ENCODE measurements at places on chromosomes 5 and 9.

GRCh38 chr5:113061846-113062780 is 85.5 kb downstream of the DCP2 start:
- no peak for DNase-seq

GRCh38 chr9:34230556-34230955 is 51.7 kb downstream of the UBAP1 start:
- no peak for DNase-seq

DNA sequence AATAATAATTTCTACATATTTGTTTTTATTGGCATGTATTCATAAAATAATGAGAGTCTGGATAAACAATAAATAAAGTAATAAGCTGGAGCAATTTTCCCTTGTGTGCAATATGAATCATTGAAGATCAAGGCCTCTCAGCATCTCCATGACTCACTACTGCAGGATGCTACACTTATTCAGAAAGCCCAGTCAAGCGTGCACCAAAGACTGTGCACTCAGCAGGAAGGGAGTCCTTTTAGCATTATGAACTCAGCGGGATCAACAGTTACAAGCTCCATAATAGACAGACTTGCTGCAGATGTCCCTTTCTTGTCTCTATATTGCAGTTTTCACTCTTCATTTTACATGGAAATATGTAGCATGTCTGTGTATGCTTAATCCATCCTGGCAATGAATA is 485.3 kb downstream of the CDH9 start:
- peak; percentile 34 for DNase-seq

DNA sequence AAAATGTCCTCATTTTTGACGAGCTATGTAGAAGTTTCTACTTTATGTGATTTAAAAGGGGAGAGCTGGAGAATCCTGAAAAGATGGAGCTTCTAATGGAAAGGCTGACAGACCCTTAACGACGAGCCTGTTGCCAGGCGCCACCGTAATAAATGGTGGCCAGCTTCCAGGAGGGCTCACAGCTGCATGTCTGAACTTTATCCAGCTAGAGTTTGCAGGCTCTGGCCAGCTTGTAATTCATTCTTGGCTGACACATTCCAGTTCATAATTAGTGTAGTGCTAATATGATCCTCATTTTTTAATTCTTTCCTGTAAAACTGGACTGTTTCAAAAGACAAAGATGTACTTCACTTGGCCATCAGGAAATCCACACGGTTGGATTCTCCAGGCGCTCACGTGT is 246.7 kb downstream of the GAS1 start:
- DNase-seq, result no peak

DNA sequence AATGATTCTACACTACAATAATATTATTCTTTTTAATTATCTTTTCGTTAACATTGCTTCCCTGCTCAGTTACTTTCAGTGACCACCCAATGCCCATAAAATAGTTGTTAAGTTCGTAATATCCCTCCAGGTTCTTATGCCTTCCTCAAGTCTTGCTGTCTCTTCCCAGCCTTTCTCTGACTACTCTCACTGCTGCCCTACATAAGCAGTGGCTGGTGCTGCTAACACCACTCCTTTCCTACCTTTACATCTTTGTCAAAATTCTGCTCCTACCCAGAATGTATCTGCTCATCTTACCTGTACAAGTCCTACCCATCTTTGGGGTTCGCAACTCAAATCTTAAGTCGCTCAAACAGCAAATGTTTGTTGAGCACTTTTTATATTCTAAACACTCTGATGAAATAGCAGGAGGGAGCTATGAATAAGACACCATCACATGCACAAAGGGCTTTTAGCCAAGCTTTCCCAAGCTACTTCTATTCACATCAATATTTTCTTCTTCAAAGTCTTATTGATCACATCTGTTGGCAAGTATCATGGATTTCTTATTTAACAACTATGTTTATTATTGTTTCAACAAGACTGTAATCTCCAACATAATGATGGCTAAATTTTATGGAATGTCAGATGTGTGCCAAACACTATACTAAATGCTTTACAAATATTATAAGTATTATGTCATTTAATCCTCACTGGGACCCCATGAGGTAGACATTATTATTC is 29.5 kb downstream of the SLC25A46 start:
- no peak for DNase-seq

DNA sequence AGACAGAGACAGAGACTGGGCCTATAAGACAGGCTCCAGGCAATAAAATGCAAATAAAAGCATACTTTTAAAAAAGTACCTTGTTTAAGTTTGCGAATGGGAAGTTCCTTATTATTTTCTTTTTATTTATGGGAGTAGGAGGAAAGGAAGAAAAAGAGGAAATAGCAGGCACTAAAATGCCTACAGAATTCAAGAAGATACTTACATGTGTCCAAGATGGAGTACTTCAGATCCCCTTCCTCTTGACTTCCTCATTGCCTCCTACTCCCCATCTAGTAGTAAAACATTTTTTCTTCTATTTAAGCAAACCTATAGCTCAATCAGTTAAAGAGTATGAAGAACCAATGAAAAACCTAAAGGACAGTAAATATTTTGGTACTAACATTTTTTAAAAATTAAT is 24.8 kb downstream of the GKAP1 start:
- DNase-seq, result no peak

GRCh38 chr9:121732886-121733285 is 81.5 kb downstream of the DAB2IP start:
- DNase-seq, result no peak

DNA sequence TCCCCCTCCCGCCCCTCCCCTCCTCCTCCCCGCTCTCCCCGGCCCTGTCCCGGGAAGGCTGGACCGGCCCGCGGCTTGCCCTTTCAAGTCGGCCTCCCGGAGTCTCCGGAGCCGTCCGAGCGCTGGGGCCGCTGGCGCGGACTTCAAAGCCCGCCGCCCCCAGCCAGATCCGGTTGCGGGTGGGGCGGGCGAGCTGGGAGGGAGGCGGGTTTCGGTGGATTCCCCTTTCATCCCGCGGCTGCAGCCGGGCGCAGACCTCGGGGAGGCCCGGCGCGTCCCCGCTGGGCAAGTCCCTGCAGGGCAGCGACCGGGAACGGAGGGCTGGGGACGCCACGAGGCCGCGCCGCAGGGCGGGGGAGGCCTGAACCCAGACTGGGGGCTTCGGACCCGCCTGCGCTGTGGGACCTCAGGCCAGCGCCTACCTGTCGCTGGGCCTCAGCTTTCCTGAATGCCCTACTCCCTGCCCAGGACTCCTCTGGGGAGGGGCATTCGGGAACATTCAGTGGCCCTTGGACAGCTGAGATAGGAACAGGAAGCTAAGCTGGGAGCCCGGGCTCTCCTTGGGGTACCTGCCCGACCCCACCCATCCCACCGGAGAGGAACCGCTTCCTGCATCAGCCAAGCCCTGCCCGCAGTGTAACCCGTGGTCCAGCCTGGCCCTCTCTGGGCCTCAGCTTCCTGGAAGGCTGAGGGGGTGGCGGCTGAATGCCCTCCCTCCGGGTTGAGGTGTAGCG is 23.4 kb downstream of the C9orf50 start:
- no peak for DNase-seq

GRCh38 chr9:99158629-99159028 is 53.7 kb downstream of the TGFBR1 start:
- no peak for DNase-seq

DNA sequence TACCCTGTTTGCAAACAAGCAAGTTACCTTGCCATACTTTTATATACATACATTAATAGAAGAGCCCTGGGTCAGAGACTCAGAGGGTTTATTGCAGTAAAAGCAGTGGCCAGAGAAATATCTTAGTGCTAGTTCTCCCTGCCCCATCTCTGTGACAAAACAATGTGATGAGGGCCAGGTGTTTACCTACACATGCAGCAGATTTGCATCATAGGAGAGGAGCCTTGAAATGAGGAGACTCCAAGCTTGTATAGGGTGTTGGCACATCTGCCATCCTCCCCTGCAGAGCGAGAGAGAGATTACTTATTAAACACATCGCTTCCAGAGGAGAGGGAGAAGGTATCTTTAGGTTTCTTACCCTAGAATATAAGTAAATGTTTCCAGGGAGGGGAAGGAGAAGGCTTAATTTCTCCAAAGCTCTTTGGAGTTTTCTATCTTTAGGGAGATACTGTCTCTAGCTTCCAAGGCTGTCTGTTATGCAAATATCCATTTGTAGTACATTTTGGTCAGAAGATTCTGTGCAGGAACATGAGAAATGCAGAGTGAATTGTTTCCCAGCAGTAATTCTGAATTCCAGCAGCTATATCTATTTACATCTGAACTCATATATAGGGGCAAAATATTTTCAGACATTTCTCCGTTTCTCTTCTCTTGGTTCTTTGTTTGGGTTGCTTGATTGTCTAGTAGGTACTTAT is 15.7 kb downstream of the FER start:
- no peak for DNase-seq

DNA sequence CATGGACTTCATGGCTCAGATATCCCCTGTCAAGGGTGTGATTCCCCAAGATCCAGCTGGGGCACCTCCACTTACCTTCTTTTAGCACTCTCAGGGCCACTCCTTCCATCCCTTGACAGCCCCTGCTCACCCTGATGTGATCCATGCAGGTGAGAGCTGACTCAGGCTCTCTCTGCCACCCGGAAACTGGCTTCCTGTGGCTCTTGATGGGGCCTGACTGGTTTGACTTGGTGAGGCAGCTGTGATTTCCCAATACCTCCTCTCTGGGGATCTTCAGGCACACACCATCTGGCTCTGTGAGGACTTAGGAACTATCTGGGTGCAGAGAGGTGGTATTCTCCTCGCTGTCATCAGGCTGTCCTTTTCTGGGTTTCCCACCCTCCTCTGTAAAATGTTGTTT is 7.9 kb upstream of the FAT2 start:
- no peak for DNase-seq

- no peak for DNase-seq
These were observed 136.7 kb downstream of the CD180 start for GRCh38 chr5:67059744-67060490.

- DNase-seq, result no peak
These were observed 360.1 kb downstream of the DMAC1 start for GRCh38 chr9:7439355-7439995.

GRCh38 chr5:168291342-168291963 is at the start of gene WWC1:
TSS of gene WWC1 (plus strand) at chr5:168291645. CDS start at chr5:168292153, 508 bp downstream.
- DNase-seq, result peak; percentile 75

DNA sequence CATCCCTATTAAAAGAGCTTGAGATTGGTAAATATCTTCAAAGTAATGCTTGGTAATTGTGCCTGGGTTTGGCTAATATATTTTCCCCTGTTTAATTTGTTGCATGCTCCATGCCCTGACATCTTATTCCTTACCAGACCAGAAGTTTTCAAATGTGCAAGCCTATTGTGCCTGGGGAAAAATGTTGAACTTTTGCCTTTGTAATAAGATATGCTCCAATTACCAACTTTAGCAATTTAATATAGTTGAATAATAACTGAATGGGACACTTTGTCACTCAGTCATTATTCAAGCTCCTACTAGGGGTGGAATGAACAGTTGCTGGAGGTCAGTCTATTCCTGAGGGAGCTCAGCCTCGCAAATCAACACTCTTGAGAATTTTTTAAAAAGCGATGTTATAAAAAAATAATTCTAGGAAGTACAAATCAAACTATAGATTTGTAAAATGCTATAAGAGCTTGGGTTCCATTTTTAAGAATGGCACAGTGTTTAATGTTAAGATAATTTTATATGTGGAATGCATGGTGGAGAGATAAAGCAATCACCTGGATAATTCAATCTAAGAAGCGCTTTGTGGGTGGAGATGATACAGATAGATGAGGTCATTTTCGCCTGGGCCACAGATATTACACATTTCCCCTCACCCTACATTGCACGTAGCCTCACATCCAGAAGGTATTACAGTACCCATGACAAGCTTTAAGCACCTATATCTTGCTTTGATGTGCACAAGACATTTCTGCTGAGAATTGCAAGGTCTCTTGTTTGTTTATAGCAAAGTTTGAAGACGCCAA is 231.8 kb downstream of the PIK3R1 start:
- DNase-seq, result no peak

DNA sequence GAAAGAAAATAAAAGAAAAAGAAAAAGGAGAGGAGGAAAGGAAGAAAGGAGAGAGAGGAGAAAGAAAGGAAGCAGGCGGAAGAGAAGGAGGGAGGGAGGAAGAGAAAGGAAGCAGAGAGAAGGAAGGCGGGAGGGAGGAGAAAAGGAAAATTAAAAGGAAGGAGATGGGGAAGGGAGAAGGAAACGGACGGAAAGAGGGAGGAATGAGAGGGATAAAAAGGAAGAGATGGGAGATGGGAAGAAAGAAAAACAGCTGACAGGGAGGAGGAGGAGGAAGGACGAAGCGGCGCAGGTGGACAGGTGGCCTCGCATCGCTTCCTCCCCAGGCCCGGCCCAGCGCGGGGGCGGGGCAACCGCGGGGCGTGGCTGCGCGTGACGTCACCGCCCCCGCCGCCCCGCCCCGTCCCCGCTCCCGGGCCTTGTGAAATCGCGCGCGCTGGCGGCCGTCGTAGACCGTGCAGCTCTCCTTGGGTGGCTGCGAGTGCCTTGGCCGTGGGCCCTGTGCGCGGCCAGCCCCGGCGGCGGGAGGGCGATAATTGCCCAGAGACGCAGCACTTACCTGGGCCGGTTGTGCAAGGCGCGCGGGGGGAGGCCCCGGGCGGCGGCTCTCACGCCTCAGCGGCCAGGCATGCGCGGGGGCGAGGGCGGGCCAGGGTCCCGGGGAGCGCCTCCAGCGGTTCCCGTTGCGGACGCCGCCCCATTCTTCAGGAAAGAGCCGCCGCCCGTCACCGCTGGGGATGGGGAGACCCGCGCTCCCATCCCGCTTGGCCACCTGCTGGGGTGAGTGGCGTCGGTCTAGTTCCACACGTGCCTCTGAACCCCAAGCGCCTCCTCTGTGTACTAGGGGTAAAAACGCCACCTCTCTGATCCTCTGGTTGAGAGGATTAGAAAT is 49.6 kb upstream of the FOXE1 start:
- peak; percentile 13 for DNase-seq

DNA sequence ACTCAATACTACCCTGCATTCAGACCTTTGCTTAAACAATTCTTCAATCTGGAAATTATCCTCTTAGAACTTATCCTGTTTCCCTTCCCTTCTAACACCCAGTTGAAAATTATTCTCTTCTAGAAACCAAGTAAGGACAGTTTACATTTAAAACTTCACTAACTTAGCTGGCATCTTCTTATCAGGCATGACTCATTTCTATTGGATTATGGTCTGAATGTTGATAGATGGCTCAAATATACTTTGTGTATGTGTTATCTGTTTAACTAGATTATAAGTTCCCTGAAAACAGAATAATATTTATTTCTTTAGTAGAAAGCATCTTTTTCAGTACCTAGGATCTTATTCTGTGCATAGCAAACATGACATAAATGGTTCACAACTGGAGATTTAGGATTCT is 161.9 kb downstream of the PPP2R2B start:
- DNase-seq, result no peak

GRCh38 chr9:89431930-89432725 is 65.8 kb downstream of the SEMA4D start:
- no peak for DNase-seq

DNA sequence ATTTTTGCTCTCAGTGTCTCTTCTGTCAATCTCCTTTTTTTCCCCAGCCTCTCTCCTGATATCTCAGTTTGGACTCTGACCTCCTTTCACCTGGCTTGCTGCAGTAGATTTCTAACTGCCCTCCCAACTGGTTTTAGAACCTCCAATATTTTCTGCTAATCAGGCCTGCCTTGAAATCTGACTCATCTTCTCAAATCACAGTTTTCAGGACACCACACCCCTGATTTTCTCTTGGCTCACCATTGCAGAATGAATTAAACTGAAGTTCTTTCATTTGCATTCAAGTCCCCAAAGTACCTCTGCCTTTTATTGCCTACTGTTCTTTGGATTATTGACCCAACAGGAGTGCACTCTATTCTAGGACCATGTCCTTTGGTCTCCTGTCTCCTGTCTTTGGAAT is 310.4 kb upstream of the TRPC7 start:
- DNase-seq, result no peak

GRCh38 chr9:127912296-127912695 is 4.5 kb downstream of the ST6GALNAC4 start:
- no peak for DNase-seq

Measured in HAP-1 (cell line).